ENCODE measurements at places on chromosomes 6 and 20.

- DNase-seq, result no peak
Measured at GRCh38 chr6:101907356-101908217, 514.1 kb downstream of the GRIK2 start.

DNA sequence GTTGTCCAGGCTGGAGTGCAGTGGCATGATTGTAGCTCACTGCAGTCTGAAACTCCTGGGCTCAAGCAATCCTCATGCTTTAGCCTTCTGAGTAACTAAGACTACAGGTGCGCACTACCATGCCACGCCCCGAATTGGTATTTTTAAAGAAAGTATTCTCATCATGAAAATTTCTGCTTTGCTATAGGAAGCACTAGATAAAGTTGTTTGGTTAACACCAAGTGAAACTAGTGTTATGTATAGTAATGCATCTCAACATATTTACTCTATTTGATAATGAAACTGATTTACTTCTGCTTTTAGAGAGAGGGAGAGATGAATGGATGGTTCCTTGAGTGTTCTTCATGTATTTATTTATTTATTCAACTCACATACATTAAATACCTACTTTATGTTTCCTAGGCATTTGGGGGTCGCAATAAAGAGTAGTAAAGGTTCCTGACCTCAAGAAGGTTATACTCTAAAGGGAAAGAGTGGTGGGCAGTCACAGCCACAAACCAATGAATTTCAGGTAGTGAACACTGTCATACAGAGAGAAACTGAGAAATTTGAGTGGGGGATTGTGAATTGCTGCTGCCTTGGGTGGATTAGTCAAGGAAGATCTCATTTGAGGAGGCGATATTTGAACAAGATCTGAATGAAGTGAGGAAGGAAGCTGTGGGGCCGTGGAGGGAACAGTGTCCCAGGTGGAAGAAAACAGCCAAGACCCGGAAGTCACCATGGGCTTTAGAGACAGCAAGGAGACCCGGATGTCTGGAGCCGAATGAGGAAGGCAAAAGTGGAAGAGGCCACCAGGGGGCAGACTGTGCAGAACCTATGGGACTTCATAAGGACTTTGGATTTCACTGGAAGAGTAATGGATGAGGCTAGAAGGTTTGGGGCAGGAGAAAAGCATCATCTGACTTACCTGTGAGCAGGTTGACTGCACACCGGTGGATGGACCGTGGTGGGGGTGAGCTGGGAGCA lies 185.6 kb downstream of the TSHZ2 start:
- DNase-seq, result no peak

GRCh38 chr20:50491926-50492634 lies 18.1 kb upstream of the PTPN1 start:
- no peak for DNase-seq

- no peak for DNase-seq
Measured at GRCh38 chr6:92231171-92231701, 1188.1 kb downstream of the EPHA7 start.

DNA sequence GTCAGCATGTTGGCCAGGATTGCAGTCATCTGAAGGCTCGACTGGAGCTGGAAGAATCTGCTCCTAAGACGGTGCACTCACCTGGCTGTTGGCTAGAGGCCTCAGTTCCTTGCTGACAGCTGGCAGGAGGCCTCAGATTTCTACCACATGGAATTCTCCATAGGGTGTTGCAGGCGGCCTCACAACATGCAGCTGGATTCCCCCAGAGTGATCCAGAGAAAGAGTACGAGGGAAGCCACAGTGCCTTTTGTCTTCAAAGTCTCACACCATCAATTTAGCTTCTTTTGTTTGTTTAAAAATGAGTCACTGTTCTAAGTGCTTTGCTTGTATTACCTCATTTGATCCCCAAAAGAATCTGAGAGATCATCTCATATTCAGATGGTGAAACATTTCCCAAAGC lies 65.5 kb upstream of the FYN start:
- no peak for DNase-seq

DNA sequence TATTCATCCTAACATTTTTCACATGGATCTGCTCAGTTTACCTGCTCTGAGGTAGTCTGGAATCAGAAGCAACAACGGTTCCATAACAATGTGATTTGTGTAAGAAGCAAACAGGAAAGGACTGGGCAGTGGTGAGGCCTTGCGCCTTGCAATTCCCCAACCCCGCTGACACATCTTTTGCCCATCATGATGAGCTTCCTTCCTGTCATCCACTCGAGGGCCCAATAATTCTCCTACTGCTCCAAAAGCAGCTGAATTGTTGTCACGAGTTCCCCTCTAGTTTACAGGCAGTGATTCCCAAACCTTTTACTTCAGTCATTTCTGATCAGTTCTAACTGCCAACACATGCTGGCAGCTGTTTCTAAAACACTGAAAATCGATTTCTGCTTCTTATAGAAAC lies 22.9 kb downstream of the STX7 start:
- DNase-seq, result no peak

- no peak for DNase-seq
Measured at GRCh38 chr20:40488401-40488800, 200.6 kb downstream of the MAFB start.

- DNase-seq, result no peak
Measured at GRCh38 chr6:42249279-42249678, 31.6 kb upstream of the MRPS10 start.

- DNase-seq, result no peak
Measured at GRCh38 chr6:137850816-137851602, 16.1 kb upstream of the TNFAIP3 start.

DNA sequence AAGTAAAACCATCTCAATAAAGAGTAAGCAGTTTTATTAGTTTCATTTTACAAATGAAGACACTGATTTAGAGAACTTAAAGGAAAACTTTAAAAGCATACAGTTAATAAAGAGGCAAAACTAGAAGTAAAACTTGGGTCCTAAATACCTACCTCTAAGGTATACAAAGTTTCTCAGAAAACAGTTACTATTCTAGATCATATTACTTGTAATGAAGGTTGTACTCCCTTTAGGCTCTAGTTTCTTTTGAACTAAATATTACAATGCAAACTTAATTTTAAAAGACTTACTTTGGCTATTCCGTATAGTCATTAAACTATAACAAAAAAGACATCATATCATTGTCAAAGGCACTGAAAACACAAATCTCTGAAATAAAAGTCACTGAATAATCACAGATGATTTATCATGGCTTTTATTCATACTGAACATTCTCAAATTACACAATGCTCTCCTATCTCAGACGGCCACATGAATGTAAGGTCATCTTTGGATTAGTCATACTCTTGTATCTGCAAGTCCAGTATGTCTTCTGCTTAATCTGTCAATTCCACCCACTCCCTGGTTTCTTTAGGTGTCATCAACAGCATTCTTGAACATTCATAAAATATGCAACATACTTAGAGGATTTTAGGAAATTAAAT lies 361.6 kb upstream of the RUNX2 start:
- DNase-seq, result no peak

DNA sequence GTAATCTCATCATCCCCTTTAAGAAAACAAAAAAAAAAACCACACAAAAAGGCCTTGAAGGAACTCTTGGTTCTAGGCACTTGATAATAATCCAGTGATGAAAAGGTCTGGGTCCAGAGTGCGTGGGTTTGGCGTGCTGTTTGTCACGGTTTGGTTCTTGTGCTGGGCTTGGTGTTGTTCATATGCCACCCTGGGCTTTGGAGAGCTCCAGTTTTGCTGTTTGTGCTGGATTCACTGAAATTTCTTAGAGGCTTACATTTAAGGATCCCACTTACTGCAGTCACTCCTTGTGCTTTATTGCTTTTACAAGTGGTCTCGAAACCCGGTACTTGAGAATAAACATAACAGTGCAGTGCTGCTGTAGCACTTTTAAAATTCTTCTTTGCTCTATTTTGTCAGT lies 68.8 kb upstream of the XRN2 start:
- no peak for DNase-seq

DNA sequence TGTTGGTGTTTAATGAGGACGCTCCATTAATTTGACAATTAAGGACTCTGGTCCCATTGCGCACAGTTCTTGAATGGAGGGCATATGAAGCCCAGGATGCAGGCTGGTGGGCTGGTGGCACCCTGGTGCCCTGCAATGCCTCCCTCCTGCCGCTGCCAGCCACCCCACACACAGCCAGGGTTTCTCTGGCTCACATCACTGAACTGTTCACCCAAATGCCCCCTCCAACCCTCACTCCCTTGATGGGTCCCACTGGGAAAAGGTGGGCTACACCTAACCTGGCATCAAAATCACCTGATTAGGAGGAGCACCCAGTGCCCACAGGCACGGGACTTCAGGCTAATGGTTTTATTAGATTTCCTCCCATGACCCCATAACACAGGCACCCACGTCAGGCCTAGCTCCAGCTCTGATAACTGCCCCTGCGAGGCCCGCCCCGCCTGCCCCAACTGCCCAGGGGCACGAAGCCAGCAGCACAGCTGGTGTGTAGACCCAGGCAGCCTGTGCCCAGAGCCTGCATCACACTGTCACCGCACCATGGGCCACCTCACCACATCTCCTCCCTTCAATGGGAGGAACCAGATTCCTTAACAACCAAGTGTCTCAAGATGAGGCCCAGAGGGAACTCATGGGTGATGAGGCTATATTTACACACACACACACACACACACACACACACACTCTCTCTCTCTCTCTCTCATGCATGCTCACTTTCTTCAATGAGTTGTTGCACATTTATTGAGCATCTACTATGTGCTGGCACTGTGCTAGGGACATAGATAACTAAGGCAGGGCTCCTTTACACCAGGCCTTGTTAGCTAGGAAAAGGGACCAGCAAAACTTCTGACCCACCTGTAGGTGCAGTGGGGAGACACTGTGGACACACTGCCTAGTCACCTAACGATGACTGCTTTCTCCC lies 107.3 kb downstream of the NOL4L start:
- DNase-seq, result no peak

DNA sequence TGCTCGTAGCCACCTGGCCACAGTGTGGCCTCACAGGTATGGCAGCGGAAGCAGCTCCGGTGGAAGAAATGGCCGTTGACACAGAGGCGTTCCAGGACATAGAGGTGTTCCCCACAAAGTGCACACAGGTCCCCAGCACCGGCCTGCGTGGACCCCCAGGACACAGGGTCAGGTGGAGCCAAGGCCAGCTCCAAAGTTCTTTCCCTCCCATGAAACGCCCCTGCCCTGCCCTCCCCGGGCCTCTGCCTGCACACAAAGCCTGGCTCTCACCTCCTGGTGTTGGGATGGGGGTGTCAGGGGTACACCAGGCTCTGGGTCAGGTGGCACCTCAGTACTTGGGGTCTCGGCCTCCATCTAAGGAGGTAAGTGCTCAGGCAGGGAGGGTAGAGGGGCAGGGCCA lies 6.6 kb downstream of the SMPD2 start:
- no peak for DNase-seq

DNA sequence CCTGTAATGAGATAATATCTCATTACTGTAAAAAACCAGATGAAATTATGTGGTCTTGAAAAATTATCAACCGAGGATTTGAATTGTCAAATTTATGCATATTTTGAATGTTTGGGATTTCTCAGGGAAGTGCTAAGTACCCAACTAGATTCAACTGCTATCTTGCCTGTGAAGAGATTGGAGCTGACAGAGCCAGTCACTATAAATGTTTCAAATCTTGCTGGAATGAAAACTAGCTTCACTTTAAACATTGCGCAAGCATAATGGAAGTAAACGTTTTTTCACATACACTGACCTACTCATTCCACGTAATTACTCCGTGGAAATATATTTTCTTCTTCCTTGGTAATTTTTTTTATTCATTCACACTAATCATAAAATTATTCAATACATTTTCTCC lies 46.7 kb downstream of the TMEM170B start:
- no peak for DNase-seq

DNA sequence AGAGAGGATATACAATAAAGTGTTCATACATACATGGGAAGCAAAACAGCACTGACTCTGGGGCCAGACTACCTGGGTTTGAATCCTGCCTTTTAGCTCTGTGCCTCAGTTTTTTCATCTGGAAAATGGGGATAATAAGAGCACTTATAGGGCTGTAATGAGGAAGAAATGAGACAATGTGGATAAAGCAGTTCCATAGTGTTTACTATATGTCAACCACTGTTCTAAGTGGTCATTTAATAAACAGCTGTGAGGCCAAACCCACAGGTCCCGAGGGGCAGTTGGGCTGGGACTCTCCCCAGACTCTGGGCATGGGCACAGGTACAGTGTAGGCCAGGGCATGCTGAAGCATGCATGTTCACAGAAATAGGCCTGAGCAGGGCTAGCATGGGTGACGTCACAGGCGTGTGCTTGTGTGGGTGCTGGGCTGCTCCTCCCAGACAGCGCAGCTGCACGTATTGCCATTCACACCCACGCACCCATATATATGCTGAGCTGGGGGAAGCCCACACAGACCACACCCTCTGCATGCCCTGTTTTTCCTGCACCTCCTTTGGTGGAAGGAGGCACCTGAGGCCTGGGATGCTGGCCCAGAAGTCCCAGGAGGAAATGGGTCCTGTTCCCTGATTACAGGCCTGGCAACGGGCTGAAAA lies 3.5 kb upstream of the PLCG1 start:
- no peak for DNase-seq

- DNase-seq, result no peak
Measured at GRCh38 chr20:22515264-22515663, 69.1 kb downstream of the FOXA2 start.

DNA sequence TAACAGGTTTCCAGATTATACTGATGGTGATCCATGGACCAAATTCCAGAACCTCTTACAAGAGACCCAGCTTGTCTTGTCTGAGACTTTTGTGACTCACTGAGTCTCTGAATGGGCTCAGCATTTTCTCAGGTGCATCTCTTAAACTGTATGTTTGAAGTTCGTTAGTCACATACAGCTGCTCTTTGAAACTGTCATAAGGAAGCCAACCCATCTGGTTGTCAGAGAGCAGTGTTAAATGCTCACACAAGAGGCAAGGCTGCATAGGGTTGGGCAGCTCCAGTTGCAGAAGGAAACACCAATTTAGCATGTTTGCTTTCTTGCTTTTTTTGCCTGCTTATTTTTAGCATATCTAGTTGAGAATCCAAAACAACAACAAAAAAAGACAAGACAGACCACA lies 47.1 kb downstream of the TRIM27 start:
- no peak for DNase-seq

DNA sequence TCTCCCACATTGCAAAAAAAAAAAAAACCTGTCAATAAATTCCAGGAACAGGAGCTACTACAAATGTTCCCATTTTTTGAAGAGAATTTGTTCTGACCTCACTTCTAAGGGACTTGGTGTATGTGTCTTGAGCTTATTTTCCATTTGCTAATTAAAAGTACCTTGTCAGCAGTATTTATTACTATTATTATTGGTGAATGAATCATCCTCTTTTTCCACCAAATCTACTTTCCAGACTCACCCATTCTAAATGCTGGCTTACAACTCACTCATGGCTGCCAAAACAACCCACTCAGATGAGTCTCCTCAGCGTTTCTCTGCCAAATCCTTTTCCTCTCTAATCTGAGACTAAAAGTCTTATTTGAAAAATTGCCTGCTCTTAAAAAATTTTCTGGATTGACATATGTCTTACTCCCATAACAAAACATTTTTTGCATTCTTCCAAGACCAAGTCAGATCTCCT lies 33.2 kb upstream of the TASP1 start:
- DNase-seq, result no peak

- no peak for DNase-seq
Measured at GRCh38 chr6:62614442-62614841, 328.4 kb upstream of the KHDRBS2 start.

All from cortex of kidney (tissue), 1 donor.